Kidney epithelial cell (primary cell): ENCODE measurements at places on chromosomes 6 and 20. TPM values are rescaled to one million over a fixed set of nuclear protein-coding genes. Genes with fewer than 3 reads are reported as not detected.

- no peak for DNase-seq
Observed at GRCh38 chr6:147806697-147807096, 298.2 kb downstream of the SAMD5 start.

GRCh38 chr6:149783551-149783950 lies 34.0 kb downstream of the PCMT1 start:
- DNase-seq: no peak

GRCh38 chr6:154122195-154122925 lies 83.3 kb downstream of the OPRM1 start:
- DNase-seq: no peak

SMLR1 gene
- total RNA-seq: not detected in 2 replicates

TOMM6 gene
- 125 and 143 TPM in 2 replicates for total RNA-seq

HLA-DQA2 gene
- total RNA-seq: not detected in 2 replicates

DNA sequence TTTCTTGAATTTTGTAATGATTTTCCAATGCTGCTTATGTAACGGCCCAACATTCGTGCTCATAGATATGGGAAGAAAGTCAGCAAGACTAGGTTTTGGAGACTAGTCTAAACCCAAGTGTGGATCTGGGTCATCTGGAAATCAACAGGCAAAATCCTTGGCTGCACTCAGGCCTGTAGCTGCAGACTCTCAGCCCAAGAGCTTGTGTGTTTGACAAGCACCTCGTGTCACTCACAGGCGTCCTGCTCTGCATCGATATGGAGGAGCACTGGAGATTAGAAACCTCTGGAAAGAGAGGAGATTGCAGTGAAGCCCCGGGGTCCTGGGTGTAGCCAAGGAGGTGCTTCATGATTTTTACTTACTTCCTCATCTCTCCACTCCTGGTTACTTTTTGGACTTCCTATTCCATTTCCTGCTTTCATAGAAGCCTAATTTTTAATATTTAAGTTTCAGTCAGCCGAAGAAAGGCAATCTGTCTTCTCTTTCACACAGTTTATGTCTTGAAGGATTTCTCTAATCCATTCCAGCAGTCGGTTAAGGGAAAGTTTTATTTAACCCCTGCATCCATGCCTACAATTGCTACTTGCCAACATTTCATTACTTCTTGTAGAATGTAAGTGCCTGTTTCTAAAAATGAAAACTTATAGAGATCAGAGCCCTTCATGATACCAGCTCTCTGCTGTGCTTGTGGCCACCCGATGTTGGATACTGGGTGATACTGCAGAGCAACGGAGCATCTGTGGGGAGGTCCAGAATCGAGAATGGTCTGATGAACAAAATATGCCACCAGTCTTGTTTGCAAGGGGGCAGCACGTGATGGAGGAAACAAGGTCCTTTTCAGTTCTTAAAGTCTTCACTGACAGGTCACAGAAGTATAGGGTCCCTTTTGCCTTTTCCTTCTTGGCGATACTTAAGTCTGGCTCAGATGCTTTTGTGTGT lies 296.3 kb downstream of the QKI start:
- DNase-seq: no peak

DNA sequence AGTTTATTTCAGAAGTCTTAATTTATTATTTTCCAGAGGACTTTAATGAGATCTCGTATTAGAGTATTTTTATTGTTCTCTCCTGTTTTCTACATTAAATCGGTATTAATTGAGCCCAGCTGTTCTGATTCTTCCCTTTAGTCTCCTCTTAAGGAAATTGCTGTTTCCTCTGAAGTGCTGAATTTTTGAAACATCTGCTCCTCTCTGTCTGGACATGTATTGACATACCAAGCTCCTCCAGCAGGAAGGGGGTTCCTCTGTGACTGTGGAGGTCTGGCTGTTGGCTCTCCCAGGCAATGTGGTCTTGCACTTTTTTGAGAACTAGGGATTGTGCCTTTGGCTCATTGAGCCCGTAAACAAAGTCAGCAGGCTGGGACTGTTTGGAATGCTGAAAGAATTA lies 74.9 kb downstream of the MAP3K4 start:
- no peak for DNase-seq

DNA sequence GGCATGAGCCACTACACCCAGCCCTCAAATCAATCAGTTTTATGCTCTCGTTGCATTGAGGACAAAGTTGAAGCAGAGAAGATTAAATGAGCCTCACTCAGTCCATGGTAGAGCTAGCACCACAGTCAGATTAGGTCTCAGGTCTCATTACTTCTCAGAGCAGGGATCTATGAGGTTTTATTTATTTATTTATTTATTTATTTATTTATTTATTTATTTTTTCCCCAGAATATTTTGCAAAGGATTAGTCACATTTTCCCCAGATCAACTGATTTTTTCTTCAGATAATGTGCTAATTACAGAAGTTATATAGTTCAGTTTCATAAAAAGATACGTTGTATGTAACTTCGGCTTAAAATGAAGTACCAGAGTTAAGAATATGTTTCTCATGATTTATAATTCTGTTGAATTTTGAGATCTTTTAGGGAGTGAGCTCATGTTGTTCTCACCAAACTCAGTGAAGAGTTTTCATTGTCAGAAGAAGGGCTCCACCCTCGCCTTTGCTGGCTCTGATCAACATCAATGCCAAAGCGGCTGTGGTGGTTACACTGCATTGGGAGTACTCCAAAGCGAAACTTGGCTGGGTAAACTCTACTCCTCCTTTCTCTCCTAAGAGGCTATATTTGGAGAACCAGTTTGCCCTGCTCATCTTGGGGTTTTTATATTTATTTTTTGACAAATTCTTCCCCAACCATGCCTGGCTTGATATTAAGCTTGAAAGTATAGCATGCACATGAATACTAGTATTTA lies 12.9 kb upstream of the ID4 start:
- no peak for DNase-seq

GRCh38 chr20:23419995-23420901 lies 1.0 kb downstream of the NAPB start:
- DNase-seq: peak; percentile 18

- no peak for DNase-seq
Observed at GRCh38 chr6:147642458-147642857, 134.0 kb downstream of the SAMD5 start.

- no peak for DNase-seq
Observed at GRCh38 chr6:125550892-125551291, 198.5 kb upstream of the HEY2 start.

DNA sequence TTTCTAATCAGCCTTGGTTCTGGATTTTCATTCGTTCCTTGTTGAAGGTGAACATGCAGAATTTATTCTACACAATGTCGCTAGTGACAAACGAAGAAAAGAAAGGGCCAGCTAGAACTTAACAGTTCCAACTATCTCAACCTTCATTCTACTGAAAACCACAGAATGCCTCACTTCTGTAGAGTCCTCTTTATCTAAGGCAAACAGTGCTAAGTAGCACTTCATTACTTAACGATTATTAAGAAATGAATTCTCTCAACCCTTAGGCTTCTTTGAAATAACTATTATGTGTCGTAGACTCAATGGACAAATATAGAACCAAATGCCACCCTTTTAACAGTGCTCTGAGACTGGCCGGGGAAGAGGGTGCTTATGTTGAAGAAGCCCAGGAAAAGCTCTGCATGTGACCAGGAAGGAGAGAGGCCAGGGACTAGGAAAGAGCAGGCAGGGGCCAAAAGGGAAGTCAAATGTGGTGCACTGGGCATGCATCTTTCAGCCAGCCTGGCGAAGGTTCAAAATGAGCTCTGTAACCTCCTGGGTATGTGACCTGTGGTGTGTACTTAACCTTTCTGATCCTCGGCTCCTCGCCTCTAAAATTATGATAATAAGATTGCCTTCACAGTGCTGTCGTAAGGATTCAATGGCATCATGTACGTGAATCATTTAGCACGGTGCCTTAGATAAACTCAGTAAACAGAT lies 55.4 kb upstream of the BMP2 start:
- no peak for DNase-seq

SLC17A9 gene
- total RNA-seq: 12.0 and 13.8 TPM in 2 replicates
